ENCODE measurements at places on chromosomes 6 and 20.

GRCh38 chr6:82185948-82186535 lies 61.5 kb downstream of the IBTK start:
- no peak for DNase-seq

GRCh38 chr6:107972413-107973096 lies 14.5 kb upstream of the SEC63 start:
- DNase-seq = no peak

GRCh38 chr6:169543704-169544103 lies 158.1 kb downstream of the WDR27 start:
- no peak for DNase-seq

DNA sequence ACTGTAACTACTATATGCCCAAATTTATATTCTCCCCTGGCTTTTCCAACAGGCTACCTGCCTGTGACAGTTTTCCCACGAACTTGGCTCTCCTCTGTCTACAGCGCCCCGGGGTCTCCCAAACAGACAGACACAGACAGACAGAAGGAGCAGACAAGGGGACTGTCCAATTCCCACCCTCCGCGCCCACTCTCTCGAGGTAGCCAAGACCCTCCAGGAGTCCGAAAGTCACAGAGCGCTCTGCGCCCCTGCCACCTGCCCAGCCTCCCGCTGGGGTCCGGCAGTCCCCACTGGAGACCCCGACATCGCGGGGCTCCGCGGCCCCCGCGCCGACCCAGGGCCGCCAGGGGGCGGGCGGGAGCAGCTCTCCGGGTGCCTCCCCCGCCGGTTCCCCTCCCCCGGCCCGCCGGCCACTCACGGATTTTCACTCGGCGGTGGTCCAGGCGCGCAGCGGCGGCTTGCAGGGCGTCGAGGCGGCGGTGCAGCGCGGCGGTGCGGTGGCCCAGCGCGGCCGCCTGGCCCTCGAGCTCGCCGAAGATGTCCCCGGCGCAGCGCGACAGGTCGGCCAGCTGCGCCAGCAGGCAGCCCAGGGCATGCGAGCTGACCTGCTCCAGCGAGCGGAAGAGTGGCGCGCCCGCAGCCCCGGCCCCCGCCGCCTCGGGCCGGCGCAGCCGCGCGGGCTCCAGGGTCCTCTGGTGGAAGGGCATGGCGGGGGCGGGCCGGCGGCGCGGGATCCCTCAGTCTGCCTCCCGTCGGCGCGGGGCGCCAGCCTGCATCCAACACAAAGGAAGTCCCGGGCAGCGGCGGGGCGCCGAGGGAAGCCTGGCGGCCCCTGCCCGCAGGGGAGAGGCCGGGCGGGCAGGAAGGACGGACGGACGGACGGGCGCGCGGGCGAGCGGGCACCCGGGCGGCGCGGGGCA lies 81.3 kb upstream of the CCDC28A start:
- no peak for DNase-seq

- no peak for DNase-seq
Observed at GRCh38 chr6:1035401-1035800, 276.5 kb upstream of the FOXQ1 start.

- DNase-seq = no peak
Observed at GRCh38 chr6:97440590-97441176, 157.7 kb upstream of the MMS22L start.

- DNase-seq = no peak
Observed at GRCh38 chr20:54042021-54042420, 28.4 kb downstream of the BCAS1 start.

- no peak for DNase-seq
Observed at GRCh38 chr6:106666282-106667021, 37.1 kb downstream of the QRSL1 start.

- DNase-seq = no peak
Observed at GRCh38 chr6:22147921-22148776, 148.7 kb downstream of the PRL start.

- DNase-seq = no peak
Observed at GRCh38 chr6:116682334-116682712, 1.3 kb downstream of the KPNA5 start.

- no peak for DNase-seq
Observed at GRCh38 chr20:52270696-52271095, 79.1 kb upstream of the ZFP64 start.

DNA sequence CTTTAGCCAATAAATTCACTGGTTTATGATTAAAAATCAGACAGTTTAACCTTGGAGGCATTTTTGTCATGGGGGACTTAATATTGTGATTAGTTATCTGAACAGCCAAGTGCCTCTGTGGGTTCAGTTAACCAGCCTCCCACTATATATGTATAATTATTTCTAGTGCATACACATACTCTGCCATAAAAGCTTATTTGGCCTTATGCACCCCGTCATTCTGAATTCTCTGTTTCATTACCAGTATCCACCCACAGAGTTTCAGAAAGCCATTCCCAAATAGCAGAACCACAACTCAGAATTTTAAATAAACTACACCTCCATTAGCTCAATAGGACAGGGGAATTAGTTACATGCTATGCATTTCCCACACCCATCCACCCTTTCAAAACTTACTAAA lies 279.7 kb downstream of the ZFAND3 start:
- DNase-seq = no peak

DNA sequence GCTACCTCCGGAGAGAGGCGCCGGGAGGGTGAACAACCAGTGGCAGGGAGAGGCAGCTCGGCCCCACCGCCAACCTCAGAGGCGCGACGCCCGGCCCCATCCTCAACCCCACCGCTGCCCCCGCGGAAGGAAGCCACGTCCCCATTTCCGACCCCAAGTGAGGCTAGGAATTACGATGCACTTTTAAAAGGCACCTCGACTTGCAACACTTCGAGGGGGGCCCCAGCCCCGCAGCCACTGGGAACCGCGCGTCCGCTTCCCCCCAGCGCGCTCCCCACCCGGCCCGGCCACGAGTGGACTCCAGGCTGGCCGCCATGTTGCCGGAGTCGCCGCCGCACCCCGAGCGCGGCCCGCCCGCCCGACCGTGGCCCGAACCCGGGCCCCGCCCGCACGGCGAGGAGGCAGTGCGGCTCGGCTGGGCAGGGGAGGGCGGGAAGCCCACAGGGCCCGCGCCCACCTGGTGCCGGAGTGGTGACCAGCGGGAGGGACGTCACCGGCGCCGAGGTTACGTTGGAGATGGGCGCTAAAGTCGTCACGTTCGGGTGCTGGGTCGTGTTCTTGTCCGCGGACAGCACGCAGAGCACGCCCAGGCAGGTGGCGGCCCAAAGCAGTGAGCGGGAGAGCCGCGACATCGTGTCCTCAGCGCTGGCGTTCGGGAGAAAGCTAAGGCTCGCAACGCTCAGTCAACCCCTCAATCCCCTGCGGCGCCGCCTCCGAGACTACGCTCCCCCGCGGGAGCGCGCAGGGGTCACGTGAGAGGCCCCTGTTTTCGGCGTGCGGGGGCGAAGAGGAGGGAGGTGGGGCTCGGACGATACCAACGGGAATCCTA lies at the start of gene CD164:
TSS of gene CD164 (minus strand) at position 721 of the 829 bp plus-strand sequence. CDS start at position 632, 89 bp downstream.
- DNase-seq = peak; percentile 86

GRCh38 chr6:31497531-31498476 lies at the start of gene MICB:
TSS of gene MICB (plus strand) at chr6:31498145. CDS start at chr6:31498194, 49 bp downstream.
- DNase-seq = no peak

- no peak for DNase-seq
Observed at GRCh38 chr20:56359212-56360132, 698 bp downstream of the FAM210B start.

DNA sequence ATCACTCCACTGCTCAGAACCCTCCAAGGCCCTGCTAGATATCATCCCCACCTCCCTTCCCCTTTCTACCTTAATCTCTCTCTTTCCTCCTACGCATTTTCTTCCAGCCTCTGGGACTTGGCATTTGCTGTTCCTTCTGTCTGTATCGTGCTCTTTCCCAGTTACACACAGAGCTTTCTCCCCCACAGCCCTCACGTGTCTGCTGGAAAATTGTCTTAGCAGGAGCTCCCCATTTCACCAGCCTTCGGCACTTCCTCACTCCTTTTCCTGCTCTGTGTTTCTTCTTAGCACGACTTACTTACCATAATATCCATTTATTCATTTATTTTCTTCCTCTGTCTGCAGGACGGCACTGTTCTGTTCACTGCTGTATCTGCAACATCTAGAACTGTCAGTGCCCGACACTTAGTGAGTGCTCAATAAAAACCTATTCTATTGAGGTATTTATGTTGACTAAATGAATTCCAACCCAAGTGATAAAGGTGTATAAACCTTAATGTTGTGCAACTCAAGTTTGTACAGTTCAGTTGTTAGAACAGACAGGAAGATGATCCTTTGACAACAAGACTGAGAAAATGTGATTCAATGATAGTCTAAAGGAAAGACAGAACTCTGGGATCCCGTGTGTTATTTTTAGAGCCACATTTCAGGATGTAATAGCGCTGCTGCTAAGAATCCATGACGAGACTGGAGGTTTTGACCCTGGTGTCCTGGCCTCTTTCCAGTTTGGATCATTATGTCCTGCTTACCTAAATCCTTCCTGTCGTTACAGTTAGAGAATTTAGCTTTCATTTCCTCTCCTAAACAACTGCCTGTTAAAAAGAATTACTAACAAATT lies 170.1 kb upstream of the LAMP5 start:
- no peak for DNase-seq

- no peak for DNase-seq
Observed at GRCh38 chr6:98653179-98653578, 181.2 kb upstream of the POU3F2 start.

- no peak for DNase-seq
Observed at GRCh38 chr6:36912030-36912454, 26.3 kb downstream of the C6orf89 start.

- DNase-seq = no peak
Observed at GRCh38 chr6:130046671-130047070, 28.3 kb downstream of the L3MBTL3 start.

GRCh38 chr6:1659816-1660215 lies 50.1 kb downstream of the FOXC1 start:
- no peak for DNase-seq

DNA sequence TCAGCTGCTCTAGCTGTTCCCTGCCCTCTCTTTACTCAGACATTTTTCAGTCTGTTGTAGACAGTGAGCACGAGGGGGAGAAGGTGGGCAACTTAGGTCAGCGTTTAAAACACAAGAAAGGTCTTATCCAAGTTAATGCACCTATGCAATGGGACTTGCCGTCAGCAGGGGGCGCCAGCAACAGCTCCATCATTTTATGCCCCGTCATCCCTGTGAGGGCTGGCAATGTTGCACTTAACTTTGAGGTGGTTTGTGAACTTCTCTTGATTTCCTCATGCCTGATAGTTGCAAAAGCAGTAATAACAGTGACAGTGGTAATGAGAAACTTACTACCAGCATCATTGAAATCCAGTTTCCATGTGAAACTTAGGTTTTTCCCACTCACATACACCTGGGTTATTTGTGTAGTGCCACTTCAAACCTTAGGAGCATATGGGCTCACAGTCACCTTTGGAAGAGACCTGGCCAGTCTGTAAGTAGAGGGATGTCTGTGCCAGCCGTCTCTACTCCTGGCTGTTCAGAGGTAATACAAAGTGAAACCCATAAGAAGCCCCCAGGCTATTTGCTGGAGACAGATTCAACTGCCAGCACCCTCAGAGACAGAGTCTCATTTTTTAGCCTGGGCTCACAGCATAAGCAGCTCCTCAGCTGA lies 44.9 kb upstream of the ID1 start:
- no peak for DNase-seq

DNA sequence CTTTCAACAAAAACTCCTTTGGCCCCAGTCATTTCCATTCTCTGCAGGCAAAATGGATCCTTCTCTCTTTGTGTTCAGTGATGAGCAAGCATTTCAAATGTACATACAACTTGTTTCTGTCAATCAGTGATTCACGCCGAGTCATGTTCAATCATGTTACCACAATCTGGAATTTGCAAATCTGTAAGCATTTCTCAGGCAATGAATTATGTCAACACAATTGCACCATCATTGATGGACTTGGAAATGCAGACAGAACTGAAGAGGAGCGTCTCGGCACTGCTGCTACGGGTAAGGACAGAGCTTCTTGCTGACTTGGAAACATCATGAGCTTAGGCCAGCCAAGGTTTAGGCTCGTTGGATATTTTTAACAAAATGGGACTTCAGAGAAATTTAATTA lies 132.8 kb upstream of the AGPAT4 start:
- DNase-seq = no peak

DNA sequence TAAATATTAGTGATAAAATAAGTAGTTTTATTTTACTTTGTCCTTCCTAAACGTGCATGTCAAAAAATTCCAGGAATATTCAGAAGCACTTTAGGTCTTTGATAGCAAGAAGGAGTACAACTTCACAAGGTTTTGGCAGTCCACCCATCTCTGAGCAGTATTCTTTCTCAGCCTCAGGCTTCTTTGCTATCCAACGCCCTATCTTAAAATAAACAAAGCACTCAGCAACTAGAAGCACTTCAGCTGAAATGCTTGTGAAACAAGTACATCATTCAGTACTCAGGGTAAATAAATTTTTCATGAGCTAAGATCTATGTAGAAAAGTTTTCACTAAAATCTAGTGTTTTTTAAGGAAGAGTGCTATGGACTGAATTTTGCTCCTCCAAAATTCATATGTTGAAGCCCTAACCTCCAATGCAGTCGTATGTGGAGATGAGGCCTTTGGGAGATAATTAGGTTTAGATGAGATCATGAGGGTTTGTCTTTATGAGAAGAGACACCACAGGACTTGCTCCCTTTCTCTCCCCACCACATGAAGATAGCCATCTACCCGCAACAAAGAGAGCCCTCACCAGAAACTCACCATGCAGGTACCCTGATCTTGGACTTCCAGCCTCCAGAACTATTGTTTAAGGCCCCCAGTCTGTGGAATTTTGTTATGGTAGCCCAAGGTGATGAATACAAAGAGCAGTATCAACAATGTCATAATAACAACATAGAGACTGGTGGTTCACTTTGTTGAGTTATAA lies 539.1 kb downstream of the TFAP2A start:
- no peak for DNase-seq

GRCh38 chr20:48215536-48215935 lies 430.3 kb upstream of the SULF2 start:
- no peak for DNase-seq

DNA sequence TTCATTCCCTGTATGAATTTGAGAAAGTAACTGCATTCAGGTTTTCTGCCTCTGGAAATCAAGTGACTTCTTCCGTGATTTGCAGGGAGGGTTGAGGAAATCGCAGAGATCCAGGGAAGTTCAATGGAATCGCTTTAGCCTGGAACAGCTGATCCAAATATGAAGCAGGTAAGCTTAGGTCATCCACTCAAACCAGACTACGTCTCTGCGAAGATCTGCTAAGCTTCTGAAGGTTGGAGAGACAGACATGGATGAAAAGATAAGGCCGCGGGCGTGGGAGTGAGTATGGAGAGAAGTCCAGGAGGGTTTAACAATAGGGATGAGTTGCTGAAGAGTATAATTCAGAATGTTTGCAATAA lies 34.2 kb upstream of the BTN3A2 start:
- no peak for DNase-seq

- DNase-seq = no peak
Observed at GRCh38 chr6:132715204-132715603, 1.3 kb upstream of the VNN1 start.

GRCh38 chr6:40822619-40823018 lies 216.4 kb downstream of the UNC5CL start:
- no peak for DNase-seq
